ENCODE measurements at places on chromosomes 2 and 18. TPM values are rescaled to one million over a fixed set of nuclear protein-coding genes. Genes with fewer than 3 reads are reported as not detected.
A peak's percentile ranks its signal among the peaks of the same experiment; 100 is the strongest.

RTP5 gene
- not detected for total RNA-seq

SERPINB10 gene
- total RNA-seq, result not detected

VWA3B gene
- total RNA-seq, result not detected

GRCh38 chr2:138016351-138017087 lies 52.2 kb downstream of the HNMT start:
- H3K4me3 ChIP-seq, result no peak overlapping the region
- no peak for DNase-seq
- H3K4me1 ChIP-seq, result peaks cover 1% of the 10 kb centered on the region
- H3K27ac ChIP-seq, result no peak overlapping the region

DNA sequence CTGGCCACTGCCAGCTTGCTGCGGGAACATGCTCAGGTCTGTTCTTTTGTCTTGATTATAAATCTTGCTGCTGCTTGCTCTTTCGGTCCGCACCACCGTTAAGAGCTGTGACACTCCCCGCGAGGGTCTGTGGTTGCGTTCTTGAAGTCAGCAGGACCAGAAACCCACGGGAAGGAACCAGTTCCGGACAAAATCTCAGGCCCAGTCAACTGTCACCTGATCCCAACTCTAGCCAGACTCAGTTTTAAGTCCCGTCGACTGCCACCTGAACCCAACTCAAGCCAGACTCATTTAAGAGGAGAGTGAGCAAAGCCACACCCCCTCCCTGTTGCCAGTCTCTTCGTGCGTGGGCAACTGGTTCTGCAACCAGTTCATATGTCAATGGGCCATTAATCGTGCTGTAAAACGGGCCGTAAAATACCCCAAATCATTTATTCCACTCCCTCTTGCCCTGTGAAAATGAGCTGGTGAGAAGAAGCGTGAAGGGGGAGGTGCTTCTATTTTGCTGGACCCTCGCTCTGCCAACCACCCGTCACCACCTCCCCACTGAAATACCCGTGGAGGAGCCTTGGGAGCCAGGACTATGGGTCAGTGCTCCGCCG lies 224.3 kb downstream of the NDUFA10 start:
- no peak overlapping the region for H3K4me3 ChIP-seq
- H3K27ac ChIP-seq, result no peak overlapping the region
- H3K27me3 ChIP-seq, result peaks cover 4% of the 10 kb centered on the region
- H3K36me3 ChIP-seq, result peaks cover 7% of the 10 kb centered on the region

DNA sequence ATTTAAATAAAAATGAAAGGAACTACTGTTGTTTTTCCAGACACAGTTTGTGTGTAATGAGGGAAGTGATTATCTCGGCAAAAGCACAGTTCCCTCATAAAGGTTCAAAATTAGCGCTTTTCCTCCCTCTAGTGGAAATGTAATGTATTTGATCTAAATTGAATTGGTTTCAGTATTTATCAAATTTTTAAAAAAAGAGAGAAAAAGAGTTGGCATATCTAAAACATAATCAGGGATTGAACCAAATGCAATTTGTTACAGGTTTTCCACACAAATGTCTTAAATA lies 37.5 kb downstream of the CMPK2 start:
- H3K36me3 ChIP-seq, result peaks cover 18% of the 10 kb centered on the region
- no peak for DNase-seq
- peak overlapping the region; percentile 8 for H3K4me3 ChIP-seq
- peaks cover 17% of the 10 kb centered on the region for H3K4me1 ChIP-seq

DNA sequence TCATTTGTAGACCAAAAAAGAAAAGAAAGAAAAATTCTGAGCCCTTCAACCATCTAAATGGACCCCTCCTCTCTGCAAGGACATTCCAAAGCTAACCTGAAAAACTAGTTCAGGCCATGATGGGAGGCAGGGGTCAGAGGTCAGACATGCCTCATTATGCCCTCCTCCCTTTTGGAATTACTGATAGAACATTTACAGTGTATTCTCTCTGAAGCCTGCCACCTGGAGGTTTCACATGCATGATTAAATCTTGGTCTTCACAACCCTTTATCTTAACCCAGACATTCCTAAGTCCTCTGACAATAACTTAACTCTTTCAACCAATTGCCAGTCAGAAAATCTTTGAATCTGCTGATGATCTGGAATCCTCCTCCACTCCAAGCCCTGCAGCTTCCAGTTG lies 86.0 kb downstream of the SPP2 start:
- DNase-seq, result no peak
- peaks cover 4% of the 10 kb centered on the region for H3K36me3 ChIP-seq
- peaks cover 2% of the 10 kb centered on the region for H3K27me3 ChIP-seq

DNA sequence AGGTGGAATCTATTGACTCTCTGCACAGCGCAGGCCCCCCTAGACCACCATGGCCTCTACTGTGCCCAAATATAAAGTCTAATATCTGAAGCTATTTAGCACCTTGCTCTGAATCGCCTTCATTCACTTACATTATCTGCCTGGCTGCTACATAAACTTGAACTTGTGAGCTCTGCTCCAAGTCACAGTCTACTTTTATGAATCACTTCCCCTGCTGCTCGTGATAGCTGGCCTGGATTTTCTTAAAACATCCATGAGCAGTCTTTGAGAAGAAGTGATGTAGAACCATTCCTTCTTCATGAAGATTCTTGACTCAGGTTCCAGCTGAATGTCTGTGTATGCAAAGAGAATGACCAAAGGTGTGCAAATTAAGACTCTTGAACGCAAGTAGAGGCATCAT lies 359.5 kb downstream of the RND3 start:
- H3K4me1 ChIP-seq, result peaks cover 4% of the 10 kb centered on the region
- DNase-seq, result no peak
- no peak overlapping the region for H3K4me3 ChIP-seq
- peaks cover 6% of the 10 kb centered on the region for H3K36me3 ChIP-seq
- no peak overlapping the region for H3K27ac ChIP-seq
- H3K27me3 ChIP-seq, result no peaks in the 10 kb centered on the region

GRCh38 chr18:49647496-49648168 lies 85.8 kb downstream of the LIPG start:
- peaks cover 12% of the 10 kb centered on the region for H3K4me1 ChIP-seq
- peak overlapping the region; percentile 79 for H3K27ac ChIP-seq
- H3K27me3 ChIP-seq, result no peaks in the 10 kb centered on the region
- no peaks in the 10 kb centered on the region for H3K36me3 ChIP-seq

- no peak overlapping the region for H3K4me3 ChIP-seq
- H3K27ac ChIP-seq, result no peak overlapping the region
- DNase-seq, result no peak
- H3K4me1 ChIP-seq, result peaks cover 2% of the 10 kb centered on the region
- H3K27me3 ChIP-seq, result peaks cover 1% of the 10 kb centered on the region
- no peaks in the 10 kb centered on the region for H3K36me3 ChIP-seq
Observed at GRCh38 chr18:23207191-23207955, 72.1 kb downstream of the CABLES1 start.
